ENCODE measurements at places on chromosomes 7 and 10.

DNA sequence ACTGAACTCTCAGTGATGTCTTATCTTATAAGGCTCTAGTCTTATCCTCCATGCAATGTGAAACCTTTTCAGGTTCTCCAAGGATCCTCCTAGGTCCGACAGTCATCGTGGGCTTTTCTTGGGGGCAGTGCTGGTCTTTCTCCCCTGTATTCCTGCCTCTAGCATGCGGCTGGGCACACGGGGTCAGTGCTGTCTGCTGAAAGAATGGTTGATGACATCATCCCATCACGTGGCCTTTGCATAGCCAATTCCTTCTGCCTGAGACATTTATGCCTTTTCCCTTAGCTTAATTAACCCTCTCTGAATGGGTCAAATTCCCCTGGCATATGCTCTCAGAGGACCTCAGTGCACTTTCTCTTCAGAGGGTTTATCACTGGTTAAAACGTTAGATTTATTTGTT lies 27.0 kb upstream of the KCNK18 start:
- no peak for DNase-seq

GRCh38 chr7:116571037-116571436 lies 46.2 kb downstream of the CAV1 start:
- no peak for DNase-seq

- no peak for DNase-seq
These were observed 70.2 kb upstream of the FGFR2 start for GRCh38 chr10:121668314-121669027.

- no peak for DNase-seq
These were observed 46.0 kb downstream of the CNOT4 start for GRCh38 chr7:135463908-135464307.

DNA sequence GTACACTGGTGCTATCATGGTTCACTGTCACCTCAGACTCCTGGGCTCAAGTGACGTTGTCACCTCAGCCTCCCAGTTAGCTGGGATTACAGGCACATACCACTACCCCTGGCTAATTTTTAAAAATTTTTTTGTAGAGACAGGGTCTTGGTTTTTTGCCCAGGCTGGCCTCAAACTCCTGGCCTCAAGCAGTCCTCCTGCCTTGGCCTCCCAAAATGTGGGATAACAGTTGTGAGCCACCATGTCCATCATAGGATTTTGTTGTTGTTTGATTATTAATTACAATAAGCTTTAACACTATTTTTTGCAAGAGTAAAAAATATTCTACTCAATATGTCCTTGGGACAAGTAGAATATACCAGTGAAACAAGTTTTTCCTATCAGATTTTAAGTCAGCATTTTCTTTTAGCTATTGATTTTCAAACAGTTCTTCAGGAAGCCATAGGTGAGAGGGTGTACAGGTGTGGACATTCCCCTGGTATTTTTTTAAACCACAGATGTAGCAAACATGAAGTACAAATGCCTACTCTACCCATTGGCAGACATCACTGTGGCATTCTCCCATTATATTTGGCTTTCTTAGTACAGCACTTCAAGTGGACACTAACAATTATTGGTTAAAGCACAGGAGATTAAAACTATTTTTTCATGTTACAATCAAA lies 18.7 kb downstream of the KMT2E start:
- no peak for DNase-seq

- DNase-seq: no peak
These were observed 57.8 kb downstream of the ANKMY2 start for GRCh38 chr7:16587790-16588189.

- no peak for DNase-seq
These were observed 12.3 kb upstream of the TRDMT1 start for GRCh38 chr10:17213646-17214349.

GRCh38 chr10:69801094-69801433 lies 642 bp upstream of the COL13A1 start:
- DNase-seq: no peak

- no peak for DNase-seq
These were observed 21.7 kb upstream of the MACC1 start for GRCh38 chr7:20238754-20239324.
